C1 segment of cervical spinal cord (tissue), 14 donors: ENCODE measurements at places on chromosomes 12 and 14.

- no peak for DNase-seq
Measured at GRCh38 chr14:96746101-96746500, 51.1 kb upstream of the VRK1 start.

DNA sequence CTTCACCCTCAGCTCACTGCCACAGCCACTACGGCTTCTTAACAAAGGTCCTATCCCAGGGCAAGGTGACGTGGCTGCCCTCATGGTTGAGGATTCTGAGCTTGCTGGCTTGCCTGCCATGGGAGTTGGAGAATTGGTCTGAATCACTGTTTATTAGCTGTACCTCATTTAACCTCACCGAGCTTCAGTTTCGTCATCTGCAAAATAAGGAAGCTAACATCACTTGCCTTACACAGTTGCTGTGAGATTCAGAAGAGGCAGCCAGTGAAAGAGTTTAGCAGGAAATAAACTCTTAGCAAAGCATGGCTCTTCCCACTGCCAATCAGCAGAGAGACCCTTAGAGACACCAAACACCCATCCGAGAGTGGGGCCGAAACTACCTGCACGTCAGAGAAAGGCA is 90.1 kb upstream of the KCNA1 start:
- DNase-seq = no peak

GRCh38 chr12:56336361-56337167 is 2.1 kb upstream of the IL23A start:
- DNase-seq = no peak

DNA sequence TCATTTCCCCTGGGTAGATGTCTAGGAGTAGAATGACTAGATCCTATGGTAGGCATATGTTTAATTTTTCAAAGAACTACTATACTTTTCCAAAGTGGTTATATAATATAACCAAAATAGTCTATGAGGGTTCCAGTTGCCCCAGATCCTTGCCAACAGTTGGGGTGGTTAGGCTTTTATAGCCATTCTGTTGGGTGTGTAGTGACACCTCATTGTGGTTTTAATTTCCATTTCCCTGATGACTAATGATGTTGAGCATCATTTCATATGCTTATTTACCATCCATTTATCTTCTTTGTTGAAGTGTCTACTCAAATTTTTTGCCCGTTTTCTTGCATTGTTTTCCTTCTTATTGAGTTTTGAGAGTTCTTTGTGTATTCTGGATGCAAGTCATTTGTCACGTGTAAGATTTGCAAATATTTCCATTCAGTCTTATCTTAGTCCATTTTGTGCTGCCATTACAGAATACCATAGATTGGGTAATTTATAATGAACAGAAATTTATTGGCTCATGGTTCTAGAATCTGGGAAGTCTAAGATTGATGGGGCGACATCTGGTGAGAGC is 4.7 kb downstream of the SYNE2 start:
- DNase-seq = no peak

DNA sequence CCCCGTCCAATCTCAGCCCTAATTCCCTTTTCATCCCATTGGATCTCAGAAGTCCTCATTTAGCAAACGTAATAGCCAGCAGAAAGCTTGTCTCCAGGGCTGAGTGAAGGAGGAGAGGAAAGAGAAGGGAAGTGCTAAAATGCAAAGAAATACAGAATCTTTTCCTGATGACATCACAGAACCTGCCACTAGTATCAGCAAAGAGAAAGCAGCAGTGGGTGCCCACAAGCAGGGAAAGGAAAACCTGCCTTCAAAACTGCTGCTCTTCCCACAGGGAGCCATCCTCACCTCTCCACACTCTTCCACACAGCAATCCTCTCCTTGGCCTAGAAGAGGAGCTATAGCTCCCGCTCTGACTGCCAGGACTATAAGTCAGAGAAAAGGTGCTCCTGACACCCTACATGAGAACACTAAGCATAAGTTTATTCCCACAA is 11.3 kb downstream of the MED13L start:
- no peak for DNase-seq

GRCh38 chr14:68734231-68734732 is 58.6 kb downstream of the ZFP36L1 start:
- DNase-seq = no peak

DNA sequence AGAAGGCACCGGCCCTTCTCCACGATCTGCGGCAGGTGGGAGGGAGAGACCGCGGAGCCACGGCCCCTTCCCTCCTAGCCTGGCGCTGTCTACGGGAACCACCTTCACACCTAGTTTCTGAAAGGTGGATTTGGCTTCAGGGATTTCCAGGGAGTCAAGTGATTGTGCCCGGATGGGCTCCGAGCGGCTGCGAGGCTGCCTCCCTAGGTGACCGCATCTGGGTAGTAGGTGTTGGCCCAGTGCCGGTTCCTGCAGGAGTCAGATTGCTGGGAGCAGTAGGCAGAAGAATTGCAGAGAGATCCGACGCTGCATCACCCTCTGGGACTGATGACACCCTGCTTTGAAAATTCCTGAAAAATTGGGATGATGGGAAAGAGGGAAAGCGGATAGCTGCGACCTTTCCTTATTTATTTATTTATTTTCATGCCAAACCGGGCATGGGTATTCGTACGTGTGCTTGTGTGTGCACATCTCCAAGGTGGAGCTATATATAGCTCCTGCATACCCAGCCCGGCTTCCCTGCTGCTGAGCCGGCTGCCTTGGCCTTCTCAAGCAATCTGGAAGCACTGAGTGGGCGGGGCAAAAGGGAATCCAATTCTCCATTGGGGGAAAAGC is 1.1 kb downstream of the CNTN1 start:
- peak; percentile 18 for DNase-seq

GRCh38 chr14:29893989-29894388 is 33.7 kb downstream of the PRKD1 start:
- no peak for DNase-seq

GRCh38 chr14:24145690-24146452 is 539 bp downstream of the PSME2 start:
- DNase-seq = no peak

DNA sequence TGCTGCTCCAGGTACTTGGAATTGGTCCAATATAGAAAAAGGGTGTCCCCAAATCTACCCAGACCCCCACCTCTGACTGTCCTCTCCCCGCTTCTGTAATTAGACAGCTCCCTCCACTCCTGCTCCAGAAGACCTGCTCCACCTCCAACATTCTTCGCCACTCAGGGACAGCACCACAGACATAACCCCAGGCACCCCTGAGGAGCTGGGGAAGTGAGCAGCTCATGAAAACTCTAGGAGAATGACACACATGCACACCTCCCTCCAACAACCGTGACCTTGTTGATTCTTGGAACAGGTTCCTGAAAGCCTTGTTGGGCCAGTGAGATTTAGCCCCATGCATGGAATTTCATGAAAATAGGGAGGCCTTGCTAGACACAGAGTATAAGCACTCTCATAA is 8.2 kb downstream of the KRT4 start:
- DNase-seq = no peak

DNA sequence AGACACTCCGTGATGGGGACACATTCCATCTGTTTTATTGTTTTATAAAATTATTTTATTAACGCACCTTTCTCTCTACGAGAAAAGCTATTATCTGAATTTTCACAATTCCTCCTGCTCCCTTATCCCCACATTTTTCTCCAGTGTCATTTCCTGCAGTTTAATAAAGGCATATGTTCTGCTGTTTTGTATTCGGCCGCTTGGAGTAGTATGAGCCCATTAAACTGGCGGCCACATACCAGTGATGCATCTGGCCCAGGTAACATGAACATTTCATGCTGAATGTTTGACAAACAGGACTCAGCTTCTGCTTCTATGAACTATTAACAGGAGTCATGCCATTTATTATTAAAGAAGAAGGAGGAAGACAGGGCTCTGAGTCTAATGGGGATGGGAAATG is 511.0 kb downstream of the TMEM121 start:
- no peak for DNase-seq

DNA sequence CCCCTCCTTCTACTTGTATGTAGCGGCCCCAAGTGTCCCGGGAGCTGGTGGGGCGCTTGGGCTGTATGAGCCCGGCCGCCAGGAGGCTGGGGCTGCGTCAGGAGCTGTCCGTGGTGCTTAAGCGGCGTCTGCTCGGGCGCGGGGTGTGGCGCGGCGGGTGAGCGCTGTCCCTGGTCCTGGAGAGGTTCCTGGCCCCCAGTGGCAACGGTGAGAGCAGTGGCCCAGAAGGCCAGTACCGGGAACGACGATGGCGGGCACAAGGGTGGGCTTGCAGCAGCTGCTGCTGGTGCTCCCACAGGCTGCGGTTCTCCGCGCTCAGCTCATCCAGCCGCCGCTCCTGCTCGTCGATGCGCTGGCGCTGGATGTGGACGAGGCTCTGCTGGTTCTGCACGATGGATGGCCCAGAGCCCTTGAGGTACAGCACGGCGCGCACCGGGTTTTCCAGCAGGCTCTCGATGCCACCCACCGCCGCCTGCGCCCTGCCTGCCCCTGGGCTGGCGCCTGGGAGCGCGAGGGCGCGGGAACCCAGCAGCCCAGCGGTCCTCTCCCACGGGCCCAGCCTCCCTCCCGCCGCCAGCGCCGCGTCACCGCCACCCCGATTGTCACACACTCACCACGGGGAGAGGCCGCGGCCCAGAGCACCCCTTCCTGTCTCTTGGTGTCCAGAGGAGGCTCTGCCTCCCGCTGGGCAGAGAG is 41.9 kb upstream of the FKBP4 start:
- DNase-seq = peak; percentile 4

GRCh38 chr14:60092526-60092920 is 800 bp downstream of the PCNX4 start:
- no peak for DNase-seq

GRCh38 chr12:7047306-7047705 is 13.2 kb upstream of the C1S start:
- no peak for DNase-seq

GRCh38 chr12:94020335-94020734 is 128.0 kb upstream of the PLXNC1 start:
- DNase-seq = no peak

DNA sequence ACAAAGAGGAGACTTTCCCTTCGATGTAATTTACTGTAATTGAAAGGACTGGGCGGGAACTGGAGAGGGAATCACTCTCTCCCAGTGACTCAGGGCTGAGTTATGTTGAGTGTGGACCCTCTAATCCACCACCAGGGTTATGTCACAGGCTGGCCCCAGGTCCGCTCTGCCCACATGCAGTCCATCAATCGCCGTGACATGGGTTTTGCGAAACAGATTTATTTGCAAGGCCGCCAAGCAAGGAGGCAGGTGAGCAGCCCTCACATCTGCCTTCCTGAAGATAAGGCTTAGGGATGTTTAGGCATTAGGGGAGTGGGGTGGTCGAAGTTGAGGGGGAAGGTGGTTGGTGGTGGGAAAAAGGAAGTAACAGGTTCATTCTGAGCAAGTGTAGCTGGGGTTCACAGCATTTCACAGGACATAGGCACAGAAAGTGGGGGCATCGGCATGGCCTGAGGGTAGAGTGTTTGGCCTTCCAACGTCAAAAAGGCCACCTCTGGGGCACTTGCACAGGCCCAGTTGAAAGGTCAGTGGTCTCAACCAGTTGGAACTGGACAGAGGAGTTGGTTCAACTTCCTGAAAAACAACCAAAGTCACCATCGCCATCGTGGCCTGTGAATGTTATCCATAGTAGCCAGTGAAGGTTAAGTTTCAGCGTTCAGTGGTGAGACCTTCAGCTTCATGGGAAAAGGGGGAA is 66.9 kb downstream of the DNAH10 start:
- no peak for DNase-seq

GRCh38 chr12:72839696-72840095 is 567.5 kb downstream of the TRHDE start:
- no peak for DNase-seq

DNA sequence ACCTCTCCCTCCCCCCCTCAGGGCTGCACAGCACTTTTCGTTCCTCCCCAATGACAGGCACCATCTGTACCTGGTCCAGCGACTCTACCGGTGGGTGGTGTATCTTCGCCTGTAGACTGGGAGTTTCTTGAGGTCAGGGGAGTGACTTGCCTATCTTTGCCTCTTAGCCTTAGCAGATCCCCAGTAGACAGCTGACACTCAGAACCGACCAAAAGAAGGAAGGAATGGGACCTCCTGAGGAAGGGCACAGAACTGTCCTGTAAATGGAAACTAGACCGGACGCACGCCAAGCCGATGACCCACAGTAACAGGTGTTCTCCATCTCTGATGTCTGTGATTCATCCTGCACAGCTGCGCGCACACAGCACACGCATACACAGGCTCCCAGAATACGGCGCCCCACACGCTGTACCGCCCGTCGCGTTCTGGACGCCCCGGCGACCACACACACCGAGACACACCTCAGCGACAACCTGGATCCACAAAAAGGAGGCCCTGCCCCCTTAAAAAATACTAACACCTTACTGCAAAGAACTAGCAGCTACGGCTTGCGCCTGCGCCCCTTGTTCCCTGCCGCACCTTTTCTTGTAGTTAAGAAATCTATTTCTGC is 673 bp upstream of the TTC9 start:
- no peak for DNase-seq

DNA sequence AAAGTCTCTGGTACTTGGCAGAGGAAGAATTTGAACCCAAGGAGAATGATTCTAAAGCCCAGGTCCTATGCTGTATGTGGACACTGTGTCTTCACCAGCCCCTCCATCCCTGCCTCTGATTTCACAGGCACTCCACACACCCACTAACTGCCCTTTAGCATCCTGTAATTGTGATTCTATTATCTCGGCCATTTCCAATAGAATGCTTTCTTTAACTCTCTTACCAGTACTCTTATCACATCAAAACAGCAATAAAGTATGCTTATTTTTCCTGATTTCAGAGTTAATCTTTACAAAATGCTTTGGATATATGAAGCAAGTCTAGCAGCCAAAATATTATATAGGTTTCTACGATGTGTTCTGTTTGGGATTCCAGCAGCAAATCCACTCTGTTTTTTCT is 37.9 kb upstream of the BTG1 start:
- no peak for DNase-seq

DNA sequence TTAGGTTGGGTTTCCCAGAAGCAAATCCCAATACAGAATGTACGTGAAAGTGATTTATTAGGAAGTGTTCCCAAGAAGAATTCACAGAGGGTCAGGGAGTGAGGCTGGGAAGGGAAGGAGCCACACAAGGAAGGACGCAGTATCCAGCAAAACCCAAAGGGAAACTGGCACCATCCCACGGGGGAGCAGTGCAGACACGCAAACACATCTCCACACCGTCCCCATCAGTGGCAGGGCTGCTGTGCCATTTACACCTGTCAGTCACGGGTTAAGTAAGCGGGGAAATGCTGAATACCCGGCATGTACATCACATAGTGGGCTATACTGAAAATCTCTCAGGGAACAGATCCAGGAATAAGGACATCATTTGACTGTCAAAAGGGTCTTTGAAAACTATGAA is 93.9 kb downstream of the SLC38A1 start:
- DNase-seq = no peak

DNA sequence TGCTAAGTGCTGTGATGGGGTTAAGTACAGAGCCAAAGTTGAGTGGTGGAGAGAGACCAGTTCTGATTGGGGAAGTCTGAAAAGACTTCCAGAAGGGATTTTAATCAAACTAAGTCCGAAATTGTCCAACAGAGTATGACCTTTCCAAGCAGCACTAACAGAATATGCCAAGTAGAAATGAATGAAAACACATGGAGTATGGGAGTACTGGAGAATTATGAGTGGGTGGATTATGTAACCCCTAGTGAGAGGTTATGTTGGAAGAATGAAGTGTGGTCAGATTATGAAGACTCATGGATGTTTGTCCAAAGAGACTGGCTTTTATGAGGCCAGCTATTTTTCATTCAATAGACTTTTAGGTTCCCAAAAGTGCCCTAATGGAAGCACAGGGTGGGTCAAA is 94.0 kb upstream of the PLEKHA5 start:
- DNase-seq = no peak

GRCh38 chr14:100729982-100730381 is 3.3 kb downstream of the DLK1 start:
- no peak for DNase-seq

- DNase-seq = no peak
Measured at GRCh38 chr12:45789025-45789424, 59.5 kb downstream of the ARID2 start.

GRCh38 chr12:85424581-85425348 is 144.7 kb downstream of the ALX1 start:
- DNase-seq = no peak
